ENCODE measurements at places on chromosomes 5 and 9.

DNA sequence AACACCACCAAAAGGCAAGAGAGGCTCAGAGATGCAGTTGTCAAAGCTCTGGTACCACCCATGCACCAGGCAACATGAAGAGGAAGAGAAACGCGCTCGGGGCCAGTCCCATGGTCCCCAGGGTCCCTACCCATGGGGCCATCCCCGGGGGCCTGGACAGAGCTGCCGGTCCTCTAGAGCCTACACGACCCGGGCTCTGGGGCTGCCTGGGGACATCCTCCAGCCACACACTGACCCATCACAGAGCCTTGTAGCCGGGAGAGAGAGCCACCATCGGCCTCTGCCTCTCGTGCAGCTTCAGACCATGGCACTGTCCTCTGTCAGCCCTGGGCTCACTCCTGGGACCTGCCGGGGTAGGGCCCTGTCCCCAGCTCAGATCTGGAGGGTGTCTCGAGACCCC lies 23.7 kb downstream of the VAV2 start:
- no peak for DNase-seq

GRCh38 chr9:125106285-125106893 lies 36.9 kb downstream of the SCAI start:
- DNase-seq = no peak

GRCh38 chr5:122154491-122154890 lies 25.1 kb downstream of the ZNF474 start:
- DNase-seq = no peak

DNA sequence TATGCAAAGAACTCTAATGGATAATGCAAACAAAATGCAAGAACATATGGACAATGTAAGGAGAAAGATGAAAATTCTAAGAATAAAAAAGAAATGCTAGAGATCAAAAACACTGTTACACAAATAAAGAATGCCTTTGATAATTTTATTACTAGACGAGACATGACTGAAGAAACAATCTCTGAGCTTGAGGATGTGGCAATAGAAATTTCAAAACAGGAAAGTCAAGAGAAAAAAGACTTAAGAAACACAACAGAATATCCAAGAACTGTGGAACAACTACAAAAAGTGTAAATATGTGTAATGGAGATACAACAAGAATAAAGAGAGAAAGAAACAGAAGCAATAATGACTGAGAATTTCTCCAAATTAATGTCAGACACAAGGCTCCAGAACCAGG lies 140.5 kb upstream of the ACOT12 start:
- DNase-seq = no peak

GRCh38 chr5:122458278-122458872 lies 146.3 kb downstream of the SNCAIP start:
- DNase-seq = no peak

DNA sequence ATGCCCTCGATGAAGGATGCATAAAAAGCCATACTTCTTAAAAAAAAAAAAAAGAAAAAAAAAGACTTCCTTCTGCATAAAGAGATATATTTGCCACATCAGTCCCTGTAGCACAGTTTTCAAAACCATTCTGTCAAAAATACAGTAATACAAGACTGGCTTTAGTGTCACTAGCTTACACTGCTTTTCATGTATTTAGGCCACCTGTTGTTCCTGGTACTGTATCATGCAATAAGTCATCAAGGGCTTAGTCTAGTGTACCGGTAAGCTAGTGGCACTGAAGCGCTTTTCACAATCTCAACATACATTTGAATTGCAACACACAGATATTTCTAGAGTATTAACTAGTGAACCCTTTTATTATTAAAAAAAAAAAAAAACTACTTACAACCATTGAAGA lies 231.2 kb downstream of the NFIB start:
- DNase-seq = no peak

- no peak for DNase-seq
These were observed 68.6 kb upstream of the MAST4 start for GRCh38 chr5:66527478-66528035.

GRCh38 chr9:84701801-84702200 lies 32.3 kb downstream of the NTRK2 start:
- no peak for DNase-seq

- peak; percentile 26 for DNase-seq
These were observed 94.7 kb upstream of the ANKRD55 start for GRCh38 chr5:56327809-56328208.

- DNase-seq = no peak
These were observed 27.8 kb downstream of the DPYSL3 start for GRCh38 chr5:147481874-147482705.

- no peak for DNase-seq
These were observed 3.3 kb downstream of the NACC2 start for GRCh38 chr9:136091582-136092352.

DNA sequence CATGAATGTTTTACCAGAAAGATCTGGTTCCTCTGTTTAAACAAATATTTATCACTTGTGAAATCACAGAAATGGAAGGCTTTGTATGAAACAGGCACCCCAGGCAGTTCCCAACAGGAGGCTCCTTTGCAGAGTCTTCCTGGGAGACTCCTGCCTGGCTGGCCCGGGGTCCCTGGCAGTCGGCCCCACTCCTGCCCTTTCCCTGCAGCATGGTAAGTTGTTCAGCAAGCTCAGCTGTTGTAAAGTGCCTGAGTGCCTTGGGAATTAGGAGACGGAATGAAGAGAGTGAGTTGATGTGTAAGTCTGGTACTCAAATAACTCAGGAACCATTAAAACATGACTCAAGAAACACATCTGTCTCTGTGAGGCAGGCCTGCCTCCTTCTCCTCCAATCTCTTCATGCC lies 17.5 kb upstream of the LHFPL2 start:
- no peak for DNase-seq

DNA sequence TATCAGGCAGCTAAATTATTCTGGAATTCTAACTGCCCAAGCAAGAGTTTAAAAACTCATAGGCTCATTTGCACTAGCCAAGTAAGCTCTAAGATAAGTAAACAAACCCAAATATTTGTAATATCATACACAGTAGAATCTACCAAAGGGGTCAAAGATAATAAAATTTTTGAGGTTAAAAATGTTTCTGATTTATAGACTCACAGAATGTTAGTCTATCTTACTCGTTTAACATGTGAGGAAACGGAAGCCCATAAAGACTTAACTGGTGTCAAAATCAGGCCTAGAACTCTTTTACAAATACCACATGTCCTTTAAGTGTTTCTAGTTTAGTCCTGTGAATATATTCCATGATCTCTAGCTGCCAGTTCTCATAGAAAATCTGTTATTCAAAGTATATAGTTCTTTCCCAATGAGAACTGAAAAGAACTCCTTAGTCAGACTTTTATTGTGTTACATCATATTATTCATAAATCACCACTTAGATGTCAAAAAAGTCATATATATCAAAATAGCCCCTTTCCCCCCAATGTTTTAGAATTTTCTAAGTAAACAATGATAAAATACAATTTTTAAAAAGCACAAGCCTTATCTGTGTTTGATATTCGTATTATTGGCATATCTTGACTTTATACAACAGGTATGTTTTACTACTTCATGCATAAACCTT lies 13.9 kb downstream of the RAB14 start:
- no peak for DNase-seq

- no peak for DNase-seq
These were observed 7.4 kb upstream of the MOB3B start for GRCh38 chr9:27537027-27537435.

DNA sequence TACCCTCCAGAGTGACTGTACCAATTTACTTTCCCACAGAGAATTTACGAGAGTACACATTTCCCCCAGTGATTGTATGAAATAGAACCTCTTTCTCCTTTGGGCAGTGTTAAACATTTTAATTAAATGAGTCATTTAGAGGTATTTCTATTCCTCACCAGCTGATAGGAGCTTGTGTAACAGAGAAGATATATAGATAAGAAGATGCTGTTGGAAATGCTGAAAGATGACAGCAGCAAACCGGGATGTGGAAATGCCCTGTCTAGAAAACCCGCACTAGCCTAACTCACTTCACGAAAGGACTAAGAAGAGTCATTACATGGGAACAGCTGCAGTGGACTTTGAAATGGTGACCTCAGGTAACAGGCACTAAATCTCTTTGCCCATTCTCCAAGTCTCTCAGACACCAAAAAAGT lies 68.3 kb downstream of the LPAR1 start:
- no peak for DNase-seq

DNA sequence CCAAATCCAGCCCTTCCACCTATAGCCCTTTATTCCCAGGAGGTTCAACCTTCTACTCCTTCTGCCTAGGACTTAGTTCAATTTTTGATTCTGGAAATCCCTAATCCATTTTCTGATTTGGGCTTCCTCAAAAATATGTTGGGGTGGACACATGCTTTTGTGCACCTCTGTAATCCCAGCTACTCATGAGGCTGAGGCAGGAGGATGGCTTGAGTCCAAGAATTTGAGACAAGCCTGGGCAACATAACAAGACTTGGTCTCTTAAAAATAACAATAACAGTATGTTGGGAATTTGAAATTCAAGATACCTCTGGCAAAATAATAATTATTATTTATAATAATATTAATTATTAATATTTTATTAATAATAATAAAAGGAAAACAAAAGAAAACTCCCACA lies 188.7 kb upstream of the TLE4 start:
- no peak for DNase-seq

DNA sequence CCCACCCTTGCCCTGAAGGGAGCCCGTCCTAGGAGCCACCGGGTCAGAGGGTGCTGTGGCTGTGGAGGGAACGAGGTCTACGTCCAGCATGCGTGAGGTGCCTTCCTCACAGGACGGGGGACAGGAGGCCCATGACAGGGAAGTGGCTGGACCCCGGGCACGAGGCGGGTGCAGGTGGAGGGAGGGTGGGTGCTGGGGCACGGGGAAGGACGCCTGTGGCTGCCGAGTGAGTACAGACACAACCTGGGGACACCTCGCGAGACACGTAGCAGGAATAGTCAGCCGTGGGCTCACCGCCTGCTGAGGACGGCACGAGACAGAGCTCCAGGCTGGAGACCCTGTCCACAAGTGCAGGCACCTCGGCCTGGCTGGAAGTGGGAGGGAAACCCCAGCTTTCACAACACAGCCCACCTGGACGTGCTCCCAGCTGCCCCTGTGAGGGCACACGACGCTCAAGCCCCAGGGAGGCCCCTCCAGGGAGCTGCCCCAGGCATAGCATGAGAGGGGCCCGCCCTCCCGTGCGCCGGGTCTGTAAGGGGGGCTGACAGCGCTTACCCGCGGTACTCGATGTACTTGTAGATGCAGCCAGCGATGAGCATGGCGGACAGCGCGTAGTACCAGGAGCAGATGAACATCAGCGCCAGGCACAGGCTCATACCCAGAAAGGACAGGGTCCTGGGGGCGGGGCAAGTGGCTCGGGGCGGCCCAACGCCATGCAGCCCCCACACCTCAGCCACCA lies 36.9 kb downstream of the SLC12A7 start:
- DNase-seq = no peak

- no peak for DNase-seq
These were observed 15.0 kb downstream of the ARHGAP26 start for GRCh38 chr5:142785206-142785605.

- DNase-seq = no peak
These were observed 222.5 kb upstream of the IL12B start for GRCh38 chr5:159552751-159553150.

GRCh38 chr9:15977438-15977837 lies 424.6 kb downstream of the CCDC171 start:
- DNase-seq = no peak

GRCh38 chr9:91954841-91955471 lies 4.9 kb upstream of the ROR2 start:
- DNase-seq = no peak

DNA sequence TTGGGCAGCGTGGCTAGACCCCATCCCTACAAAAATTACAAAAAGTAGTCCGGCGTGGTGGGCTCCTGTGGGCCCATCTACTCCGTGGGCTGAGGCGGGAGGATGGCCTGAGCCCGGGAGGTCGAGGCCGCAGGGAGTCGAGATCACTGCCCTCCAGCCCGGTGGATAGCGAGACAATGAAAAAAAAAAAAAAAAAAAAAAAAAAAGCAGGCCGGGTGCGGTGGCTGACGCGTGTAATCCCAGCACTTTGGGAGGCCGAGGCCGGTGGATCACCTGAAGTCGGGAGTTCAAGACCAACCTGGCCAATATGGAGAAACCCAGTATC lies 110.5 kb upstream of the LPCAT1 start:
- no peak for DNase-seq

DNA sequence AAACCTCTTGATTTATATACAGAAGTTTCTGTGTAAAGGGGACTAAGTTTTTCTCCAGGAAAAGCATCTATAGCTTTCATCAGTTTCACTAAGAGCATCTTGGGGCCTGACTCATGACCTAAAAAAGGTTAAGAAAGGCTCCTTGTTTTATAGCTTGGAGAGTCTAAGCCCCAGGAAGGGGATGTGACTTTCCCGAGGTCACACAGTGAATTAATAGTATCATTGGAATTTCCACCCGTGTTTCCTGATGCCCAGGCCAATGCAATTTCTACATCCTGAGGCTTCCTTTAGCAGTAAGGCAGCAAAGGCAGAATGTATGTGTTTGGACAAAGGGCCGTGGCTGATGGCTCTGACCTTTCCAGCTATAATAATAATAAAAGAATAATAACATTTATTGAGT lies 8.6 kb downstream of the MORN5 start:
- DNase-seq = no peak

DNA sequence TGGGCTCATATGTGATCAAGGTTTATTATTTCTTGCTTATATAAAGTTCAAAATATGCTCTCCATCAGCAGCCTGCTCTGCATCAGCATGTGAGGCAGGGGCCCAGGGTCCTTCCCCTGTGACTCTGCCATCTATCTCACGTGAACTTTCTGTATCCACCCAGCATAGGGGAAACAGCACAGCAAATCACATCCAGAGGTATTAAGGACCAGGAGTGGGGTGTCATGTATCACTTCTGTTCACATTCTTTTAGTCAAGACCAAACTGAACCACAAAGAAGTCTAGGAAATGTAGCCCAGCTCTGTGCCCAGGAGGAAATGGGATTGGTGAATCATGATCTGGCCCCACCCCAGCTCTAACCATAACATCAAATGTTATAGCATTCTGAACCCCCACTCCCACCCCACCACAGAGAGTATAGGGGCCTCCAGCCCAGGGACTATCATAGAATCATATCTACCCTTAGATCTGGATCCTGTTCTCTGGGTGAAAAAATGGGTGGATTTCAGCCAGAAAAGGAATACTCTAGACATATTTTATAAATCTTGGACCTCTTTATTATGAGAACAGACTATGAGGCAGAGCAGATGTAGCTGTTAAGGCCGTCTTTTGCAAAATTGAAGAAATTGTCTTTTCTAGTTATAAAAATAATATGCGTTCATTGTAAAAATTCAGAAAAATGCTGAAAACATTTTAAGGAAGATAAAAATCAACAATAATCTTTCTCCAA lies 473.7 kb downstream of the ARHGEF28 start:
- no peak for DNase-seq

GRCh38 chr9:134416385-134417015 lies 90.2 kb downstream of the RXRA start:
- DNase-seq = no peak

- DNase-seq = no peak
These were observed 2.2 kb upstream of the GLRX start for GRCh38 chr5:95824747-95825146.

All from activated T-cell treated with anti-CD3 and anti-CD28 coated beads for 4 hours (primary cell).